ENCODE measurements at places on chromosomes 16 and 17.

GRCh38 chr17:76710863-76711611 lies at the start of gene MXRA7:
TSS of gene MXRA7 (minus strand) at chr17:76710965. CDS start at chr17:76710946, 19 bp downstream.
- peak; percentile 21 for DNase-seq

- DNase-seq, result no peak
Observed at GRCh38 chr17:60361889-60362288, 30.0 kb downstream of the USP32 start.

- DNase-seq, result no peak
Observed at GRCh38 chr17:17108451-17109049, 66.3 kb downstream of the MPRIP start.

DNA sequence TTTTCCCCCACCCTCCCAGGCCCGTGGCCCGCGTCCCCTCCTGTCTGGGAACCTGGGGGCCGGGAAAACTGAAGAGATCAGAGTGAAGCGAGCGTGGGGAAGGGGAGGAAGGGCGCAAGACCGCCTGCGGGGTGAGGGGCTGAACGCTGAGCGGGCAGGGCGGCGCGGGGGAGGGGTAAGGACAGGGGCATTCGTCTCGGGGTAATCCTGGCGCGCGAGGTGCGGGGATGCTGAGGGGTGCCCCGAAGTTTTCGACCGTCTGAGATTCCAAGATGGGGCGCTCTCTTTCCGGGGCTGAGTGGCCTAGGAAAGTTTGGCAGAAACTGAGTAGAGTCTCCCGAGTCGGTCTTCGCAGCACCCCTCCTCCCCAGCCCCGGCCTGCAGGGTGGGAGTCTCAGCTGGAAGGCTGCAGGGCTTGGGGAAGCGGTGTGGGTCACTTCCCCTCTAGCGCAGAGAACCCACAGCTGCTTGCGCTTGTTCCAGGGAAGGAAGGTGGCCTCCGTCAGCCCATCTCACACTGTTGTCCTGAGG lies 555 bp downstream of the TTYH2 start:
- DNase-seq, result no peak
